Activated CD4-positive, alpha-beta T cell treated with anti-CD3 and anti-CD28 coated beads, Interleukin-10, Interleukin-2, amounts not matched to agents 100 ng/mL and 50 ng/mL, durations not matched to agents 16 hours and 8 hours (primary cell): ENCODE measurements at places on chromosomes 6 and 20.

DNA sequence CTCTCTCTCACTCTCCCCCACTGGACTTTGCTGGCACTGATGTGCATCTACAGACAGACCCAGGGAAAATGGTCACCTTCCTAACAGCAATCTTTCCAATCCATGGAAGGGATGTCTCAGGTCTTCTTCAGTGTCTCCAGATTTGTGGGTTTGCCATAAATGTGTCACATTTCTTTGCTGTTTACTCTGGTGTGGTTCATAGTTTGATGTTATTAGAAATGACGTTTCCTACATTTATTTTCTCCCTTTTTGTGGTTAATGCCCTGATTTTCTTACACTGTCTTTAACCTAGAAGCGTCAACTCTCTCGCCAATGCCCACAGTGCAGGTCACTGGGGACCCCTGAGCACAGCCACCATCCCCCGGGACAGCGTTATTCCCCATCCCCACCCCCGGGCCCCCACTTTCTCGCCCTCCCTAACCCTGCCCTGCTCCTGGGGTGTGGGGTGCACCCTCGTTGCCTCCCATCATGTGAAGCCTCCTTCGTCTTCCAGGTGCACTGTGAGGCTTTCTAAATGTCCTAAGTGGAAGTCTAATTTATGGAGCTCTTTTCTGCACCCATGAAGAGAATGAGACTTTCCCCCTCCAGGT is 86.5 kb downstream of the YTHDF1 start:
- no peak for DNase-seq

DNA sequence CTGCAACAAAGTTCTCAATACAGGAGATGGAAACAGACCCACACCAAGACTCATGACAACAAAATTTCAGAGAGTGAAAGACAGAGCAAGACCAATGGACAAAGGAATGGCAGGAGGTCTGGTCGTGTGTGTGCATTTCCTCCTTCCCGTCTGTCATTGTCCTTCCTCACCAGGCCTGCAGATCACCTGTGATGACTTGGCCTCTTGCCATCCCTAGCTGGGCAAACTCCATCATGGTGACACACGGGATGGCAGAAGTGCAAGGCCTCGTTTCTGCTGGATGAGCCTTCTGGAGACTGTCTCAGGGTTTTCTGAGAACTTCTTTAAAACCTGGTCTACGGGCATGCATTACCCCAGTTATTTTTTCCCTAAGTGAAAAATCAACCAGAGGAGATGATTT is 49.2 kb downstream of the RPP21 start:
- DNase-seq = no peak

GRCh38 chr6:167668019-167668753 is 158.5 kb upstream of the AFDN start:
- DNase-seq = no peak

GRCh38 chr6:73644030-73644429 is 9.8 kb downstream of the SLC17A5 start:
- no peak for DNase-seq

GRCh38 chr6:48733581-48733980 is 622.6 kb upstream of the PTCHD4 start:
- DNase-seq = no peak

GRCh38 chr20:61977419-61977786 is 88.3 kb downstream of the TAF4 start:
- DNase-seq = no peak

GRCh38 chr6:135631821-135632220 is 134.3 kb upstream of the AHI1 start:
- DNase-seq = no peak

DNA sequence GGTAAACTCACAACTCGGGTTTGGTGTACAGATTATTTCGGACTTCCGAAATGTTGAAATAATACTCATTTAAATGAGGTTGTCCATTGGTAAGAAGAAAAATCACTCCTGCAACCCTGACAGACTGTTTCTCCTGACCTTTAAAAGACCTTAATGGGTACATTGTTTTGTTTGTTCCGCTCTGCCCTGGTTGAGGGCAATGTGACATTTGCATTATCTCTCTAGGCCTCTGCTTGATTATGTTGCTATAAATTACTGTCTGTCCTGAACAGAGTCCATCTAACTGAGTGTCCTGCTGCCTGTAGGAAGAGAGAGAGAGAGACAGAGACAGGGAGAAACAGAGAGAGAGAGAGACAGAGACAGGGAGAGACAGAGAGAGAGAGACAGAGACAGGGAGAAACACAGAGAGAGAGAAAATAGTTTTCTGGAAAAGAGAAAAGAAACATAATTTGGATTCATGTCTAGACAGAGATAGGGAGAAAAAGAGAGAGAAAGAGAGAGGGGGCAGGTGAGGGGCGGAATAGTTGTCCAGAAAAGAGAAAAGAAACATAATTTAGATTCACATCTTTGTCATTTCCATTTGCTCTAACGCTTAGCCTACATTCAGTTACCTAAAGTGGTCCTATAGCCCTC is 83.2 kb downstream of the SHLD1 start:
- no peak for DNase-seq

DNA sequence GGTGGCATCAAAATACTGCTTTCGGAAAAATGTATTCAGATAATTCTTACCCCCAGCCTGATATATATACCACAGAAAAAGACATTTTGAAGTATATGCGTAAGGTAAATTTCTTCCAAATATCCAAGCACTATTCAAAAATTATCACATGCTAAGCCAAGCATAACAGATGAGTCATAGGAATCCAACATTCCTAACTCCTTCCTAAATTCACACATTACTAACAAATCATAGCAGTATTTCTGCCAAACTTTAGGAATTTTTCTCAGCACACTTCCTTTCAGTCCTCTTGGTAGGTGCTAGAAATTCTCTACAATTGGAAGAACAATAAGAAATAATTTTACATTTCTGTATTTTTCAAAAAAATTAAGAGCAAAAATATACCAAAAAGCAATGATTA is 417.5 kb downstream of the EYS start:
- DNase-seq = no peak

- DNase-seq = no peak
These were observed 265.6 kb upstream of the JAG1 start for GRCh38 chr20:10939331-10939941.

DNA sequence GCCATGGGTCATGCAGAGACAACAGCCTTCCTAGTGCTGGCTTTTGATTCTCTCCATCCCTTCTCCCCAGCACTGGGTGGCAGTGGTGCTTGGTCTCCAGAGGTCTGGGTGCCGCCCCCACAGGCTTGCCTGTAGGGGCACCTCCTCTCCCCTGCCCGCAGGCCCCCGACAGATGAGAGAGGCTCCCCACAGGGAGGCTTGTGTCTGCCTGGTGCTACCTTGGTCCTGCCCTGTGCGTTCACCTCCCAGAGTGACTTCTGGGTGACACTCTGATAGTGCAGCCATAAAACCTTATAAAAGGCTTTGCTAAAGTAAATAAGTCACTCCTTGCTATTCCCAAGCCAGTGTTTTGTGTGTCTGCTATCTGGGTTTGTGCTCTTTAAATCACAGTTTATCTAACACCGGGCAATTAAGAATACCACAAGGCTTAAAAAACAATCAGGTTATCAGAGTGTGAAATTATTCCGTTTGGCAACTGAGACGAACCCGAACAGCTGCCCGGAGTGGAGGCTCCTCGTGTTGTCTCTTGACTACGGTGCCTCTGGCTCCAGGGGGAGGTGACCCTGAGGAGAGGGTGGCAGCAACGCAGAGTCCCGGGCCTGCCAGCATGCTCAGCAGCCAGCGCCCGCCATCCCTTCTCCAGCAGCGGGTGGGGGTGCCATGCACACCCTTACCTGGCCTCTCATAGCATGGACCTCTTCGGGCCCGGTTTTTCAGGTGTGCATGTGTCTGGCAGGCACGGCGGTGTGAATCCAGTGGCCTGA is 5.4 kb upstream of the C20orf204 start:
- no peak for DNase-seq

- no peak for DNase-seq
These were observed 38.7 kb downstream of the CDKAL1 start for GRCh38 chr6:20572940-20573339.

DNA sequence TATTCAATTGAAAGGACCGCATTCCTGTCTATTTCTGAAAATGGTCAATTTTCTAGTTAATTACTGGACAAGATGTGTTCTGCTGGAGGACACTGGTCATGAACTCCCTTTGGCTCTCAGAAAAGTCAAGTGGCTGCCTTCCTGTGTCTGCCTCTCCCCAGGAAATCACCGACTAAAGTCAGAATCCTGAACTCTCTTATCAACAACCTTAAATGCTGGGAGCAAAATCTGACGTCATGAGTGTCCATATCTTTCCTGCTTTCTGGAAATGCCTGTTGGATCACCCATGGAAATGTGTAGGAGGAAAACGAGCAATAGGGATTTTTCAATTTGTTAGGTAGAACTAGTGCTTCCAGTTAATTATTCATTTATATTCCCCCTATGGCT is 53.5 kb upstream of the PLCB1 start:
- no peak for DNase-seq

DNA sequence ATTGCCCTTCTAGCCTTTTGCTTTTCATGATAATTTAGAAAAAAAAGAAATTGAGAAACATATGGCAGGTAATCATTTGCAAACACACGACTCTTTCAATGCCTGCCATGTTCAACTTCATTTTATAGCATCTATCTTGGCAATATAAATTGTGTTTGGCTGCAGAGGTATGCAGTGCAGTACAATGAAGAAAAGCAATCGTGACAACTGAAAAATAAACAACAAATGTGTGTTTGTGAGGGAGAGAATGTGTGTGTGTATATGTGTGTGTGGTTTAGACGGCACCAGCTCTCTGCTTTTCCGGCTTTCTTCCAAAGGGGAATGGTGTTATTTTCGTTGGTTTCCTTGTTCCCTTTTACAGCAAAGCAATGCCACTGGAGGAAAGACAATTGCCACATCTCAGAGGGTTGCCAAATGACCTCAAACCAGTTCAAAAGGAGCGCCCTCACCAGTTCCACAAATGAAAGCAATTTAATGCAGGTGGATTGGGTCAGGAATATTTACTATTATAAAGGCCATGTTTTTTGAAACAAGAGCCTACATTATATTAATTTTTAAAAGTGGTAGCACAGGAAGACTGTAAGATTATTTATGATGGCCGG is 587.2 kb downstream of the PRKN start:
- DNase-seq = no peak

DNA sequence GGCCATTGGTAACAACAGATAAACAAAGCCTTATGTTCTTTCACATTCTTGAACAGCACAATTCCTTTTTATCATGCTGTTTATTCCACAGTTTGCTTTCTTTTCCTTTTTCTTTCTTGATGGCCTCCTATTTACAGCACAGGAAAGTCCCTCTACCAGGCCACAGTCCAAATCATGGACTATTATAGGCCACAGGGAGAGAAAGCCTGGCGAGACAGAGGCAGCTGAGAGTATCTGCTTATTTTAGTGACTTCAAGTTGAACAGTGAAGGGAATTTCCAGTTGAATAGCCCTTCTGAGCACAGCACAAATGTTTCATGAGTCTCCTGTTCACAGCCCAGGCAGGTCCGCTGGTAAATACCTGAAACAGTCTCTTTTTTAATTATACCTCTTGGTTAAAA is 263.7 kb upstream of the ARID1B start:
- no peak for DNase-seq

GRCh38 chr6:170524172-170524502 is 29.0 kb downstream of the PSMB1 start:
- DNase-seq = no peak

DNA sequence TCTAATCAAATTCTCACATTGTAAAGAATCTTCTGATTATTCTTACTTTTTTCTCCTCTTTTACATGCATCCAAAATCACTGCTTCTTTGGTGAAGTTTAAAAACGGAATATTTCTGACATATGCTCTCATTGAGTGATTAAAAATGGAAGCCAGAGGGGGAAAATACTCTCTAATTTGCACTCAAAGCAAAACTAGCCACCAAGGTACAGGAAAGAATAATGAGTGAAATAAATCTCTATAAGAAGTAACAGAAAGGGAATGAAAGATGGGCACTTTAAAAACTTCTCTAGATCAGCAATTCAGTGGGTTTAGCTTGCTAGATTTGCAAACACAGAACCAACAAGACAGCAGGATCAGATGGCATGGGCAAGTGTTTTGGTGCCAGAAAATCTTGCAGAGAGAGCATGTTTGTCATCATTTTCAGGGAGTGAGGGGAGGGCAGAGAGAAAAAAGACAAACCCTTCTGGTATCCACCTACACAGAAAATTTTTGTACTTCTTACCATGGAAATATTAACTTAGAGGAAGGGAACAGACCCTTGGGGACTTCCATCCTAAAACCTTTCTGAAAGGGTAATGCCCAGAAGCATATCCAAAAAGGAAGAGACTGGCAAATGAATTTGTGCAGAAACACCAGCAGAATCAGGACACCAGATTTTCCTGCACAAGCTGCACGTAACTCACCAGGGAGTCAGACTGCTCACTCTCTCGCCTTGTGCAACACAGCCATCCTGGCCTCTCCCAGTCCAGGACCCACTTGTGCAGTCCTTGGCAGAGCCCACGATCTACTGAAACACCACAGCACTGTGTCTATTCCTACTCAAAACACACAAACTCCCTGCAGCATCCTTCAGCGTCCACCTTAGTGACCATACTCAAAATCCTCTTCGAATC is 270.2 kb upstream of the PRDM1 start:
- peak; percentile 67 for DNase-seq

GRCh38 chr6:33828452-33828763 is 24.6 kb upstream of the MLN start:
- no peak for DNase-seq

GRCh38 chr6:35014341-35014740 is 125.3 kb downstream of the ANKS1A start:
- no peak for DNase-seq

DNA sequence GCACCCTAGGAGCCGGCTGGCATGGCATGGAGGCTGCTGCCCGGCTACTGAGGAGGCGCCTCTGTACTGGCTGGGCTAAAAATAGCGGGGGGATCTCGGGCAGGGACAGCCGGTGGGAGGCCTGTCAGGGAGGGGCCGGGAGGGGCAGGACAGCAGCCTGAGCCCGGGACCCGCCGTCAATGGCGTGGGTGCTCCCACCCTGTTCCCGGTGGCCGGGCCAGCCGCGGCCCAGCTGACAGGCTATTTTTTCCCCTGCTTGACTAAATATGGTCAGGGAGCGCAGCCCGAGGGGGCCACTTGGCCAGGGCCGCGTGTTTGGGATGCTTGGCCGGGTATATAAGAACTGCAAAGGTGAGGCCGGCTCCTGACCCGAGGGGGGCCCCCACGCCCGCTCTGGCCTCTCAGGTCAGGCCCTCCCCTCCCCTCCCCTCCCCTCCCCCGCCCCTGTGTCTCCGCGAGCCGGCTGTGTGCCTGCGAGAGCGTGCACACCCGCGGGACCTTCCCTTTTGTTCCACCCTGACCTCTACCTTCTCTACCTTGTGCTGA is 74.4 kb upstream of the GATA5 start:
- DNase-seq = no peak

GRCh38 chr6:38146021-38146733 is 326.6 kb downstream of the ZFAND3 start:
- no peak for DNase-seq

GRCh38 chr6:36823421-36824096 is 15.7 kb downstream of the CPNE5 start:
- DNase-seq = no peak

- no peak for DNase-seq
These were observed 6.8 kb downstream of the BNIP5 start for GRCh38 chr6:36329798-36330291.

DNA sequence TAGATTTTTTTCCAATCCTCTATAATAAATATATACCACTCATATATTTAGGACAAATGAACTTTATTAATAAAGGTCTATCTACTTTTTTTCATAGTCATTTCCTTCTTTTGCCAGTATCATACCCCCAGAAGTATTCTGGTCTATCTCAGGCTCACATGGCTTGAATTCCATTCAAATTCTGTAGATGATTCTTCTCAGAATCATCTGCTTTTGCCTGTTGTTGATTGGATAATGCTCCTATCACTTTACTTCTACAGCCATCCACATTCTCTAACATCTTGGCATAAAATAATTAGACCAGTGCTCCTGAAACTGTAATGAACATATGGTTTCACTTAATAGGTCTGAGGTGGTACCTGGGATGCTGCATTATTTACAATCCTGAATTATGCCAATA is 121.2 kb downstream of the GFRAL start:
- no peak for DNase-seq
